ENCODE measurements at places on chromosomes 6 and 20. TPM values are rescaled to one million over a fixed set of nuclear protein-coding genes. Genes with fewer than 3 reads are reported as not detected.

C20orf144 gene
- total RNA-seq: not detected

BCAS1 gene
- not detected for total RNA-seq

SIRPD gene
- not detected for total RNA-seq

CDH26 gene
- total RNA-seq: 0.31 TPM

LRRN4 gene
- not detected for total RNA-seq

ZNF334 gene
- 0.97 TPM for total RNA-seq

OCSTAMP gene
- not detected for total RNA-seq

TRIM40 gene
- total RNA-seq: not detected

PTK7 gene
- total RNA-seq: 2.8 TPM

Measured in bladder microvascular endothelial cell (primary cell).